ENCODE measurements at places on chromosomes 6 and 20. TPM values are rescaled to one million over a fixed set of nuclear protein-coding genes. Genes with fewer than 3 reads are reported as not detected.

The OPRL1 gene
- total RNA-seq: 0.16 TPM

The MEI4 gene
- not detected for total RNA-seq

The ATP6V1G2 gene
- 1.2 TPM for total RNA-seq

The GPX5 gene
- not detected for total RNA-seq

DNA sequence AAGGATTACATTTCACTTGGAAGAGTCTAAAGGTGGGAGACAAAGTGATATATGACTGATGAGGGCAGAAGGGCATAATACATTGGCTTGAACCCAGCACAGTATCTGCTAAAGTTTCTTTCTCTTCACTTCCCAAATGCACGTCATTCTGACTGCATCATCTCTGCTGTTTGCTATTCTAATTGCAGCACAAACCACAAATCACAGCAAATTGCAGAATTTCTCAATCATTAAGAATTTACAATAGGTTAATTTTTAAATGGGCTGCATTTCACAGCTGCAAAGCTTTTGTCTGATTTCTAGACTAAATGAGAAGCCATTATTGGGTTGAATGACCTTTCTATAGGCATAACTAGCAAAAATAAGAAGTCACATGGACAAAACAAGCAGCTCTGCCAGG is 337.0 kb downstream of the RNGTT start:
- H3K36me3 ChIP-seq: no peaks in the 10 kb centered on the region
- H3K27me3 ChIP-seq: no peaks in the 10 kb centered on the region
- no peak overlapping the region for H3K4me3 ChIP-seq
- peaks cover 8% of the 10 kb centered on the region for H3K4me1 ChIP-seq
- no peak for DNase-seq

The MMP24 gene
- total RNA-seq: not detected

DNA sequence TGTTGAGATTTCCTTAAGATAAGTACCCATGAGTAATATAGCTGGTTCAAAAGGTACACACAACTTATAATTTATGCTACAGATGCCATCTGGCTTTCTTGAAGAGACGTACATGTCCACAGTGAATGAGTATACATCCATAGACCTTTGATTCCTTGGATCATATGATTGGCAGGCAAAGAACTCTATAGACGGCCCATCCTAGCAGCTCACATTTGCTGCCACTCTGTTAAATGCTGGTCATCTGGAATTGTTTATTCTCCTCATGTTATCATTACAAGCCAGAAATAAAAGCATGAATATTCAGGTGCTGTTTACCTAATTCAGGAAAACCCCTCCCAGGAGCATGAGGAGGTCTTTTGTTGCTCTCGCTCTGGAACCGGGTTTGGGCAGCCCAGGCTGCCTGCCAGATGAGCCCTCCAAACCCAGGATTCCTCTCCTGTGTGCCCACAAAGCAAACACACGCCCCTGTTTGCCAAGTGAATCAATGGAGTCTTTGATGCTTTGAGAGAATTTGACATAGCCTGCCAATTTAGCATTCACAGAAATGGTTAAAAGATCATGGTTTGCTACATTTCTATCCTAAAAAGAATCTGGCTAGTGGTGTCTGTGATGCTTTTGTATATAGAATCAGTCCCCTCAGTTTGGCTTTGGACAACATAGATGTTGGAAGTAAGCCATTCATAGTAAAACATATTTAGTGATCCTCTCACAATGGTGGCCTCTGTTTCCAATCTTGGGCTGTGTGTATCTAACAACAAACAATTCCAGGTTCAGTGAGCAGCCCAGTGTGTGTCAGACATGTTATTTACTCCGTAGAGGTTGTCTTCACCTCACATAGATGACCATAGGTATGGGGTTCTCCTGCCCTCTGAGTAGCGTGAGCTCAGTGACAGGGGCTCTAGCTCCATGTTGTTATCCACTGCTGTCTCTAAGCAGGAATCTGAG is 17.5 kb upstream of the PLCG1 start:
- peaks cover 66% of the 10 kb centered on the region for H3K36me3 ChIP-seq
- H3K4me3 ChIP-seq: no peak overlapping the region
- no peak for DNase-seq
- H3K27me3 ChIP-seq: no peaks in the 10 kb centered on the region
- H3K27ac ChIP-seq: peak overlapping the region; percentile 14
- peaks cover 9% of the 10 kb centered on the region for H3K4me1 ChIP-seq

DNA sequence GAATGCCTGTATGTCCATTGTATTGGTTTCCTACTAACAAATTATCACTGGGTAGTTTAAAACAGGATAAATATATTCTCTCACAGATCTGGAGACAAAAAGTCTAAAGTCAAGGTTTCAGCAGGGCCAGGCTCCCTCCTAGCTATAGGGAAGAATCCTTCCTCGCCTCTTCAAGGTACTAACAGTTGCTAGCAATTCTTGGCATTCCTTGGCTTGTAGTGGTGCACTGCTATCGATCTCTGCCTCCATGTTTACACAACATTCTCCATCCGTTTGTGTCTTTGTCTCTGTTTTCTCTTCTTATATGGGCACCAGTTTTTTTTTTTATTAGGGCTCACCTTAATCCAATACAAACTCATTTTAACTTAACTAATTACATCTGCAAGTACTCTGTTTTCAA is 48.9 kb downstream of the OR2B6 start:
- no peaks in the 10 kb centered on the region for H3K4me1 ChIP-seq
- H3K4me3 ChIP-seq: no peak overlapping the region
- H3K27me3 ChIP-seq: no peaks in the 10 kb centered on the region
- H3K27ac ChIP-seq: no peak overlapping the region
- DNase-seq: no peak
- H3K36me3 ChIP-seq: no peaks in the 10 kb centered on the region

The TRAPPC3L gene
- total RNA-seq: not detected

DNA sequence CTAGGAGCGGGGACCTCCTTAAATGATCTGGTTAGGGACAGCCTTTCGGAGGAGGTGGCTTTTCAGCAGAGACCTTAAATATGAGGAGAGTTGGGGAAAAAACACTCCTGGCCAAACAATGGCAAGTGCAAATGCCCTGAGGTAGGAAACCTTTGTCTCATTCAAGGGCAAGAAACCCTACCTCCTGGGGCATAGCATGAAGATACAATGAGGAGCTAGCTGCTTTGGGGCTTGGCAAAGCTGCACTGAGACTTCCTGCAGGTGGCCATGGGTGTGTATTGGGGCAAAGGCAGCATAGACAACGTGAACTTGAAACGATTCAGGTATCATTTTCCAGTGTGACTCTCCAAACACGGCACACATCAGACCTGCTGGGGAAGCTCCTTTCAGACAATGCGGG is 30.7 kb downstream of the PMEPA1 start:
- H3K4me3 ChIP-seq: no peak overlapping the region
- peaks cover 9% of the 10 kb centered on the region for H3K27me3 ChIP-seq
- no peaks in the 10 kb centered on the region for H3K4me1 ChIP-seq
- no peak for DNase-seq
- no peaks in the 10 kb centered on the region for H3K36me3 ChIP-seq

GRCh38 chr20:50014570-50015562 is 32.1 kb downstream of the SNAI1 start:
- DNase-seq: no peak
- H3K27ac ChIP-seq: no peak overlapping the region
- peaks cover 3% of the 10 kb centered on the region for H3K27me3 ChIP-seq
- no peak overlapping the region for H3K4me3 ChIP-seq
- peaks cover 7% of the 10 kb centered on the region for H3K4me1 ChIP-seq

The SIGLEC1 gene
- not detected for total RNA-seq

DNA sequence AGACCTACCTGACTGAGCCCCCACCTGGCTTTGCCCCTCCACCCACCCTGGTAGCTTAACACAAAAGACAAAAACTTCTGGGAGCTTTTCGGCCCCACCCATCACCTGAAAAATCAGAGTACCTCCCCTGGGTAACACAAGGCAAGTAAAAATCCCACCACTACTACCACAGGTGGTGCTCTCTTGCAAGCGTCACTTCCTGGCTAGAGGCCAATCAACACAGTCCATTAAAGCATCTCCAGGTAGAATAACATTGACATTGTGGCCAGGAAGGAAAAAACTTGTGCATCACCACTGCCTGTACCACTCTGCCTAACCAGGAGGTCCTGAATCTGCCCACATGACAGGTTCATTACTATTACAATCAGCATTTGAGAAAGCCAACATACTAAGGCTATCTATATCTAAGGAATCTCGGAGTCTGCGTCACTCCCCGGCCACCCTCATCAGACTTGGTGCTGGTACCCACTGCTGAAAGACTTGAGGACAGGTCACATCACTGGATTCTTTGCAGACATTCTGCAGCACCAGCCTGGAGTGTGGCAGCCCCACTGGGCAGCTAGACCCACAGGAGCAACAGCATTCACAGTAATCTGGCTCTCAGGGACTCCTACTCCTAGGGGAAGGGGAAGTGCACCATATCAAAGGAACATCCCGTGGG is 125.9 kb downstream of the CDK19 start:
- H3K27me3 ChIP-seq: no peaks in the 10 kb centered on the region
- DNase-seq: no peak
- H3K4me1 ChIP-seq: peaks cover 8% of the 10 kb centered on the region
- H3K4me3 ChIP-seq: no peak overlapping the region

The LY6G6D gene
- not detected for total RNA-seq

GRCh38 chr6:133886104-133886775 is 2.7 kb upstream of the TCF21 start:
- H3K27me3 ChIP-seq: peaks cover 71% of the 10 kb centered on the region
- no peaks in the 10 kb centered on the region for H3K36me3 ChIP-seq
- DNase-seq: no peak
- no peak overlapping the region for H3K27ac ChIP-seq
- H3K4me3 ChIP-seq: no peak overlapping the region

DNA sequence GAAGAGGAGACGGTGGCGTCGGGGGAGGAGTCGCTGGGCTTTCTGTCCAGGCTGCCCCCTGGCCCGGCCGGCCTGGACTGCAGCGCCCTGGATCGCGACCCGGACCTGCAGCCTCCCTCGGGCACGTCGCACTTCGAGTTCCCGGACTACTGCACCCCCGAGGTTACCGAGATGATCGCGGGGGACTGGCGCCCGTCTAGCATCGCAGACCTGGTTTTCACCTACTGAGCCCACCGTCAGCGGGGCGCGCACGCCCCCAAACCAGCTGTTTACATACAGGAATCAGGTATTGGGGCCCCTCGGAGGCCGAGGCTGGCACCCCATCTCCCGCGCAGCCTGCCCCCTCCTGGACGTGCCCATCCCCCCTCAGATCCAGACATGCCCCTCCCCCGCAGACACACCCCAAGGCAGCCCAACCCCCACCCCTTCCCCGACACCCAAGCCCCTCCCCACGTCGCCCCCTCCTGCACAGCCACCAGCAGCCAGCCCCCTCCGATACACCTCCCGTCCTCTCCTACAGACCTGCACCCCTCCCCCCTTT is 1.4 kb downstream of the SOX12 start:
- peaks cover 2% of the 10 kb centered on the region for H3K36me3 ChIP-seq
- peak overlapping the region; percentile 68 for H3K4me3 ChIP-seq
- DNase-seq: no peak
- peaks cover 34% of the 10 kb centered on the region for H3K4me1 ChIP-seq
- peaks cover 6% of the 10 kb centered on the region for H3K27me3 ChIP-seq

The ZBP1 gene
- 0.15 TPM for total RNA-seq

The HLA-G gene
- total RNA-seq: 0.91 TPM

The RAB44 gene
- total RNA-seq: 0.10 TPM

The HAO1 gene
- not detected for total RNA-seq

- no peak overlapping the region for H3K27ac ChIP-seq
- no peak overlapping the region for H3K4me3 ChIP-seq
- no peaks in the 10 kb centered on the region for H3K27me3 ChIP-seq
- DNase-seq: no peak
These were observed 585.0 kb upstream of the MAP3K7 start for GRCh38 chr6:91171754-91172462.
